Dermis blood vessel endothelial cell (primary cell): ENCODE measurements at places on chromosomes 2 and 18. TPM values are rescaled to one million over a fixed set of nuclear protein-coding genes. Genes with fewer than 3 reads are reported as not detected.

The AQP12A gene
- not detected in 2 replicates for total RNA-seq

The ELOA2 gene
- total RNA-seq = not detected in 2 replicates

The PAX8 gene
- 0.65 and 0.68 TPM in 2 replicates for total RNA-seq

The GDF7 gene
- total RNA-seq = 5.4 and 28.1 TPM in 2 replicates

The UGT1A7 gene
- not detected in 2 replicates for total RNA-seq

The UGT1A8 gene
- total RNA-seq = not detected in 2 replicates

The AFF3 gene
- 0.05 TPM in 1 of 2 replicates, not detected in the other for total RNA-seq

The RFX8 gene
- total RNA-seq = 0.51 and 0.60 TPM in 2 replicates

The LDAH gene
- 20.8 and 33.7 TPM in 2 replicates for total RNA-seq

The CYBRD1 gene
- total RNA-seq = 19.8 and 30.5 TPM in 2 replicates

The MEP1B gene
- total RNA-seq = not detected in 2 replicates

The CD207 gene
- not detected in 2 replicates for total RNA-seq

The SULT1C4 gene
- total RNA-seq = 76.7 and 136 TPM in 2 replicates

The ZSWIM2 gene
- total RNA-seq = not detected in 2 replicates

The DLX2 gene
- total RNA-seq = not detected in 2 replicates

The OR6B2 gene
- not detected in 2 replicates for total RNA-seq

The NYAP2 gene
- total RNA-seq = not detected in 2 replicates

The ZNF385B gene
- total RNA-seq = not detected in 2 replicates

The CRYGB gene
- not detected in 2 replicates for total RNA-seq

The UGT1A3 gene
- total RNA-seq = not detected in 2 replicates

The KIAA2012 gene
- total RNA-seq = not detected in 2 replicates

The KLHL29 gene
- total RNA-seq = 3.7 and 5.8 TPM in 2 replicates

The CELF4 gene
- total RNA-seq = not detected in 2 replicates
